ENCODE measurements at places on chromosomes 16 and 17.

GRCh38 chr17:10394201-10394887, 21.5 kb upstream of the MYH13 start:
- DNase-seq, result no peak

- no peak for DNase-seq
Measured at GRCh38 chr16:23258919-23259237, 43.2 kb upstream of the SCNN1B start.

GRCh38 chr16:4087099-4087885, 28.9 kb downstream of the ADCY9 start:
- no peak for DNase-seq

GRCh38 chr16:68487669-68488068, 39.4 kb upstream of the SMPD3 start:
- no peak for DNase-seq

DNA sequence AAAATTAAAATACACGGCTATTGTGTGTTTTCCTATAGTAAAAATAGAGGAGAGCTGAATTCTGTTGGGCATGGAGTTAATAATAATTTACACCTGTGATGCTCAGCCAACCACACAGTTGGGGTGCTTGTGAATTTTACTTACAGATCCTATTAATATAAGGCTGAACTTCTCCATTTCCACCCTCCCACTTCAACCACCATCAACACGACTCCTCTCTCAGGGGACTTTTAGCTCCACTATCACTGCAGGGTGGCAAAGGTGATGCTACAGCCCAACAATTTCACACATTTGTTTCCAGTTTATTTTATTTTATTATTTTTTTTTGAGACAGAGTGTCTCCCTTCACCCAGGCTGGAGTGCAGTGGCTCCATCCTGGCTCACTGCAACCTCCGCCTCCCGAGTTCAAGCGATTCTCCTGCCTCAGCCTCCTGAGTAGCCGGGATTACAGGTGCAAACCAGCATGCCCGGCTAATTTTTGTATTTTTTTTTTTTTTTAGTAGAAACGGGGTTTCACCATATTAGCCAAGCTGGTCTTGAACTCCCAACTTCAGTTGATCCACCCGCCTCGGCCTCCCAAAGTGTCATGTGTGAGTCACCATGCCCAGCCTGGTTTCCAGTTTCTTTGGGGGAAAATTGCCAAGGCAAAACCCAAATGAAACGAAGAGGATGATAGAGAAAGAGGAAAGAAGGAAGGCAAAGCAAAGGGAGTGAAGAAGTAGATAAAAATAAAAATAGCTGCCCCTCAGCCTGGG, 57.9 kb downstream of the GNA13 start:
- DNase-seq, result no peak

DNA sequence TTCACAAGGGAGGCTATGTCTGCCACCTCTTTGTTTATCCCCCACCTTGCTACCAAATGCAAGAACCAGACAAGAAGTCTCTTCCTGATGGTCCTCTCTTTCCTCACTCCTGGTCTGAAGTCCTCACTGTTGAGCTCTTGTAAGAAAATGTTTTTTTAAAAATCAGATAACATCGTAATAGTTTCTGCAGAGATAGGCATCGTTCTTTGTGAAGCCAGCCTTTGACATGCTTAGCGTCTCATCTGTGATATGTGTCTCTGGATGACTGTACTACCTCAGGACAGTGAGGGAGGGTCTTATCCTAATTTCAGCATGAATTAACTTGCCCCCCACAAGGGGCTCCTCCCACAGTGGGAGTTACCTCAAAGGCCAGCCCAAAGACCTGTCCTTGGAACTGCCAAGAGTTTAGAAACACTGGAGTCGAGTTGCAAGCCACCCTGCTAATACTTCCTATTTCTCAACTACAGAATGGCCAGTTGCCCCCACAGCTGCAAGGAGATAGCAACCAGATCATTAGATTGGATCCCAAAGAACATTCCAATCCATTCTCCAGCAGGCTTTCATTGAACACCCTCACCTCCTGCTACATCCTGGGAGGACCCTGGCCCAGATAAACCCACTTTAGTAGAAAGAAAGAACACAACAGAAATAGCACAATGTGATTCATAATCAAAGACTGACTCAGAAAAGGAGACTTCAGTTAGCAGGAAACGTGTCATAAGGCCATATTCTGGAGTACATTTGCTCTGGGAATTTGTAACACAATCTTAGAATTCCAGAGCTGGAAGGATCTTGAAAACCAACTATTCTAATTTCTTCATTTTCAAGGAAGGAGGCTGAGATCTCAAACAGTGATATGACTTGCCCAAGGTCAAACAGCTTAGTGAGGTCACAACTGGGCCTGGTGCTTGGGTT, 151.0 kb downstream of the IRX3 start:
- DNase-seq, result no peak

DNA sequence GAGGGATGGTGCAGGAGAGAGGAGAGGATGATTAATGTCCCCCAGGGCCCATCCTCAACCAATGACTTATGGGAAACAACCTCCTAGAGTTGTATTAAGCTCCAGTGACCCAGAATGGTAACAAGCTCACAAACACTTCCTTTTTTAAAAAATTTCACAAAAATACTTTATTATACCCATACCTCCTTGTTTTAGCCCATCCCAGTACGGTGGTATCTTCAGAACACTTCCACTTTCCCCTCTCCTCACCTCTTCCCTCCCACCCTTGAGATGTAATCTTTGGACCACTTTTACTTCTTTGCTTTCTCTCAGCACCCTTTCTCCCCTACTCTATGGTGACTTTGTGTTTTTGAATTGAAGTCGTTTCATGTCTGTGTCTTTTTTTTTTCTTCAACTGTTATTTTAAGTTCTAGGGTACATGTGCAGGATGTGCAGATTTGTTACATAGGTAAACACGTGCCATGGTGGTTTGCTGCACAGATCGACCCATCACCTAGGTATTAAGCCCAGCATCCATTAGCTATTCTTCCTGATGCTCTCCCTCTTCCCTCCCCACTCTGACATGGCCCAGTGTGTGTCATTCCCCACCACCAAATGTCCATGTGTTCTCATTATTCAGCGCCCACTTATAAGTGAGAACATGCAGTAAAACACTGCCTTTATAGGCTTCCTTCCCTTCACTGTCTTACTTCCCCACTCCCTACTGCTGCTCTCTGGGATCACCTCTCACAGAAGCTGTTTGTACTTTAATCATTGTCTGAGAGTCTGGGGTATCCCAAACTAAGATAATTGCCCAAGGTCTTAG, 124.5 kb downstream of the PRKCB start:
- DNase-seq, result no peak

GRCh38 chr16:15954814-15955151, 5.4 kb downstream of the ABCC1 start:
- DNase-seq, result no peak

DNA sequence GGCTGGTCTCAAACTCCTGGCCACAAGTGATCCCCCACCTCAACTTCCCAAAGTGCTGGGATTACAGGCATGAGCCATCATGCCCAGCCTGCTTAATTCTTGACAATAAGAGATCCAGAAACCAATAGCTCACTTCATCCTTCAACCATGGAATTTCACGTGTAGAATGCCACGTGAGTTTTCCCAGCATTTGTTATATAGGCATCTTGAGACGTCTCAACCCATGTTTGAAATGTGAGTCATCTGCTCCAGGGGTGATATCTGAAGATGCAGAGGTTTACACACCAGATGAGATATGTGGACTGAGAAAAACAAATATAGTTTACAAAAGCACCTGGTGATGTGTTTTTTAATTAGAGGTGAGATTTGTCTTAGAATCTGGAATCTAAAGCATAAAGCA, 7.1 kb downstream of the TEKT3 start:
- no peak for DNase-seq

GRCh38 chr17:51778842-51779241, 379.7 kb downstream of the CA10 start:
- no peak for DNase-seq

DNA sequence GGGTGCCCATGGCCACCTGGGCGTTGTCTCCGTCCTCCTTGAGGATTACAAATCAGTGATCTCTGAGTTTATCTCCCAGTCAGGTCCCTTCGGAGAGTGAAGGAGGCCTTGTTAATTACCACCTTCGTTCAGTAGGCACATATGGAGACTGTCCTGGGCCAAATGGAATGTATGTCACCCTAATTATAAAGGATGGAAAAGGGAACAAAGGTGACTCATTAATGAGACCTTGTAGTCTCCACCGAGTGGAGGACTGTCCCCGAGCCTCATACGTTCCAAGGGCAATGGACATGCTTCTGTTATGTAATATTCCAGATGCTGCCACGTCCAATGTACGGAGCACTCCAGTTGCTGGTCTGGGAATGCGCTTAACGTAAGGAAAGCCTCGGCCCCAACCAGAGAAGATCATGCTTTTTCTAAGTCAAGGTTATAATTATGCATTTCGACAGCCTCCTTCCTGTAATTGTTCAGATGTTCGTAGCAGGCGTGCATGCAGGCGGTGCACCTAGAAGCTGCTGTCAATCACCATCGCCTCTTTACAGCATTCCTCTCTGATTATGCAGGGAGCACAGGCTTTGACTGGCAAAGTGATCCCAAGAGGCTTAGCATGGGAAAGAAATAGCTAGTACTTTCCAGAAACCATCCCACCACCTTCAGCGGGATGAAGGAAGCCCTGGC, 22.4 kb upstream of the SEC14L1 start:
- no peak for DNase-seq

DNA sequence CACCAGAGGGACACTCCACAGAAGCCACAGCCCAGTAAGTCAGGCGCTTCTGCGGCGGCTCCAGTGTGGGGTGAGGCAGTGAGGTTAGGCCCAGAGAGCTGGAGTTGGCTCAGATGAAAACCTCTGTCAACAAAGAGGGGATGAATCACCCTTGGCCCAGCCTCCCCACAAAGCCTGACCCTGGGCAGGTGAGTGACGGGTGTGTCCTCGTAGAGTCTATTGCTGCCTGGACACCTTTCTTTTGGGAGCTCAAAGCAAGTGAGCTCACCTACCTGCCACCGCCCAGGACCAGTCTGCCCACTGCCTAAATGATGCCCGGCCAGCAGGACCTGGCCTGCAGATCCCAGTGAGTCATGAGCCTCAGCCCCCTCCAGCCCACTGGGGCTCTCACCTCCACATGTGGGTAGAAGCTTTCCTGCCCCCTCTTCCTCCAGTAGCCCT, 24.9 kb upstream of the DBNDD1 start:
- DNase-seq, result no peak

DNA sequence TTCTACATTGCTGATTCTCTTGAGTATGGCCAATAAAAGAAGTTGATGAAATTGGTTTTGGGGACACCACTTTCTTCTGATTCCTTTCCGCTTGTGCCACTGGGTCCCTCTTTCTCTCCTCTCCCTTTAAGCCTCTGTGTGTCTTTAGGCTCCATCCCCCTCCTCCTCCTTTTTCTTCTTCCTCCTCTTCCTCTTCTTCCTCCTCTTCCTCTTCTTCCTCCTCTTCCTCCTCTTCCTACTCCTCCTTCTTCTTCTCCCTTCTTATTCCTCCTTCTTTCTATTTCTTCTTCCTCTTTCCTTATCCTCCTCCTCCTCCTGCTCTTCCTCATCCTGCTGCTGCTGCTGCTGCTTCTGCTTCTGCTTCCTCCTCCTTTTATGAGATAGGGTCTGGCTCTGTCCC, 93.7 kb downstream of the CHD9NB start:
- no peak for DNase-seq

DNA sequence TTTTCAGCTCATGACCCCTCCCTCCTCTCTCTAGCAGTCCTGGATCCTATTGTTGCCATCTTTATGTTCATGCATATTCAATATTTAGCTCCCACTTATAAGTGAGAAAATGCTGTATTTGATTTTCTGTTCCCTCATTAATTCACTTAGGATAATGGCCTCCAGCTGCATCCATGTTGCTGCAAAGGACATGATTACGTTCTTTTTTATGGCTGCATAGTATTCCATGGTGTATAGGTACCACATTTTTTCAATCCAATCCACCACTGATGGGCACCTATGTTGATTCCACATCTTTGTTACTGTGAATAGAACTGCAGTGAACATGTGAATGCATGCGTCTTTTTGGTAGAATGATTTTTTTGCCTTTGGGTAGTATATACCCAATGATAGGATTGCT, 188.4 kb downstream of the FOXL1 start:
- DNase-seq, result no peak

DNA sequence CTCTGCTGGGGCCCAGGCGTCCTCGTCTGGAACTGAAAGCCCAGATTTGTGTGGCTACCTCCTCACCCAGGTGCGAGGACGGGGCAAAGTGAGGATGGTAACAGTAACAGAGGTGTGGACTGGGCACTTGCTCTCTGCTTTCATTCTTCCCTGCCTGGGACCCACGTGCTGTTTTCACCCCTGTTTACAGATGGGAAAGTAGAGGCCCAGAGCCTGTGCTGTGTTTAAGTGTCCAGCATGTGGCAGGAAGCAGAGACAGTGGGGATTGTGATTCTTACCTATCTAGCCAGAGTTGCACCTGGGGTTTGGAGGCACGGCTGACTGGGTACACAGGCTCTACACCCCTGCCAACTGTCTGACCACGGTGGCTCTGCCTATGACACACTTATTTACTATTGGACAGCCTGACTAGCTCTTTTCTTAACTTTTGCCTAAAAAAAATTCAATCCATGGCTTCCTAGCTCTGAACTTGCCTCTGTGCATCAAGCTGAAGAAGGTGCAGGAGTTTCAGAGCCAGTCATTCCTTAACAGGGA, 155.4 kb downstream of the CLEC16A start:
- DNase-seq, result no peak

GRCh38 chr17:79538291-79538690, 72.6 kb downstream of the RBFOX3 start:
- no peak for DNase-seq

GRCh38 chr17:6695051-6695450, 18.1 kb downstream of the SLC13A5 start:
- DNase-seq, result no peak

- no peak for DNase-seq
Measured at GRCh38 chr16:23395732-23396131, 57.3 kb downstream of the COG7 start.

- no peak for DNase-seq
Measured at GRCh38 chr17:80888276-80889160, 103.1 kb upstream of the CHMP6 start.

GRCh38 chr16:69465083-69465721, 40.8 kb downstream of the CYB5B start:
- no peak for DNase-seq

- DNase-seq, result no peak
Measured at GRCh38 chr17:13635951-13636350, 34.2 kb upstream of the HS3ST3A1 start.
